Activated CD8-positive, alpha-beta T cell treated with anti-CD3 and anti-CD28 coated beads for 36 hours (primary cell): ENCODE measurements at places on chromosomes 5 and 9.

DNA sequence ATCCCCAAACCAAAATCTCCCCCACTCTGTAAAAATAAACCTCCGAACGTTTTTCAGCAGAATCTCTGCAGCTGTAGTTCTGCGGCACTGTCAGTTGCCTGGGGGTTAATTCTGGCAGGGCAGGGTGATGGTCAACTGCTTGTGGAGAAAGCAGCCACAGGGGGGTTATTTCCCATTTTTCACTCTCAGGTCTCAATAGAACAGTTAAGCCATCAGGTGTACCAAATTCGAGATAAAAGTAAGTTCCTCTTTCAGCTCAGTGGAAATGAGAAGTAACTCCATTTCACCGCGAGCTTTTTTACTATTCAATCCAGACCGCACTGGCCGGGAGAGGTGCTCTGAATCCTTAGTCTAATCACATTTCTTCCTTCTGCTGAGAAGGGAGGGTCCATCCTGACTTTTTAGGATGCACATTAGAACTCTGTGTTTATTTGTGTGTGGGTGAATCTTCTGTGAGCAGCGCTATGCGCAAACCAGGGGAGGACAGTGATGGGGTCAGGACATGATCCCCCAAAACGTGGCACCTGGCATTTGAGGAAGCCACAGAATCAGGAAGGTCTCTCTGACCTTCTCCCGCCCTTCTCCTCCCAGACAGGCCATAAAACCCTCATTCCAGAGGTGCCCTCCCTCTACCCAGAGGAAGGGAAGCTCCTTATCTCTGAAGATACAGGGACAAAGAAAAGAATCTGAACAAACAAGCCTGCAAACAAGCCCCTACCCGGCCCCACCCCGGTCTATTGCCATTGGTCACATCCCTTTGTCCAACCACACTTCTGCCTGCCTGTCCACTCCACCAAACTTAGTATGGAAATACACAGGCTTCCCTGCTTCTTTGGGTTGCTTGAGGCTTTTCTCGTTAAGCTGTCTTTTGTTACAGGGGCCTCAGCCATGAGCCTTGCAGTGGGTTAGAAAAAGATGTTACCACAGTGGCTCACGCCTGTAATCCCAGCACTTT, 229.0 kb downstream of the ROR2 start:
- DNase-seq, result no peak

DNA sequence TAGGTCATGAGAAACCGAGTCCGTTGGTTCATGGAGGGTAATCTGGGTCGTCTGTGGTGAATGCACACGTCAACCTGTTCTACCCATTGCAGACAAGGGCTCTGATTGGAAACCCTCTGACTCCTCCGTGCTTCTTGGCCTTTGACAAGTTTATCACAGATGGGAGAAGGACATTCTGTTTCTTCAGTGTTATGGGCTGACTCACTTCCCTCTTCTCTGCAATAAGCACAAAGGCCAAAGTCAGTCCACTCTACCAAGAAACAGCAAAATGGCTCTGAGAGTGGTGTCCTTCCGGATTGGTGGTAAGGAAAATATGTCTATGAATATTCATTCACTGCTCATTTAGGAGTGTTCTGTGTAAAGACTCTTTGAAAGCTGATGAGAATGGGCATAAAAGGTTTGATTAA, 89.3 kb downstream of the FEM1C start:
- no peak for DNase-seq

GRCh38 chr5:174397206-174397605, 327.2 kb upstream of the MSX2 start:
- no peak for DNase-seq

- DNase-seq, result no peak
These were observed 46.9 kb downstream of the CSNK1G3 start for GRCh38 chr5:123558762-123559433.

DNA sequence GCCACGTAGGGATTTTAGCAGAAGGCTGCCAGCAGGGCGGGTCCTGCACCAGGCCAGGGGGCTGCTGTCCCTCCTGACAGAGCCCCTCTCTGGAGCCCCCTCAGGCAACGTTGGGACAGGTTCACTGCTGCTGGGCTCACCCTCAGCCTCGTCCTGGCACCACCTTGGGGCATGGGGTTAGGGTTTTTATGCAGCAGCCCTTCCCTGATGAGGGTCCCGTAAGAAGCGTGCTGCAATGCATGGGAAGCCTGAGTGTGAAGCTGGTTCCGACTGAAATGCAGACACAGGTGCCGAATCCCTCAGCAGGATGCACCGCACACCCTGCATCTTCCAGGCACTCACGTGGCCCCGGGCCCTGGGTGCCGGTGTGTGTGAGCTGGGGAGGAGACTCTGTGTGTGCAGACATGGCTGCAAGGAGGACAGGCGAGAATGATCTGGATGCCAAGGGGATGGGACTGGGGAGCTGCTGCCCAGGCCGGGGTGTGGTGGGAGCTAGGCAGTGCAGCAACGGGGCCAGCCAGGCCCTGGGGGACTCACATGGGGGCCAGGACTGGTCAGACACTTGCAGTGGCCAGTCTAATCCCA, 27.1 kb downstream of the ZDHHC11B start:
- DNase-seq, result no peak

DNA sequence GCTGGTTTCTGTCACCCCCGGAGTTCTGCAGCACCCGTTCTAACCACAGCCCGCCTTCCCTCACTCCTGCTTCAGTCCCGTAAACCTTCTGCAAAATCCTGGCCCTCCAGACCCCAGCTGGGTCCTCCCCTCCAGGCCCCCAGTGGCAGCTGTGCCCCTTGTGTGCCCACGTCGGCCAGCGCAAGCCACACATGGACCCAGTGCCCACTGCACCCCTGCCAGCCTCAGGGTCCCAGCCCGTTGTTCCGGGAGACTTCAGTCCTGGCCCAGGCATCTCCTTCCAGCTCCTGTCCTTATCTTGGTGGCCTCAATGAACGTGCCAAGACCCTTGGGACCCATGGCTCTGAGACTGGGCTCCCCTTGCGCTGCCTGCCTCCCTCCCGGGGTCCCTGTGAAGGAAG, 43.2 kb downstream of the EXD3 start:
- no peak for DNase-seq

DNA sequence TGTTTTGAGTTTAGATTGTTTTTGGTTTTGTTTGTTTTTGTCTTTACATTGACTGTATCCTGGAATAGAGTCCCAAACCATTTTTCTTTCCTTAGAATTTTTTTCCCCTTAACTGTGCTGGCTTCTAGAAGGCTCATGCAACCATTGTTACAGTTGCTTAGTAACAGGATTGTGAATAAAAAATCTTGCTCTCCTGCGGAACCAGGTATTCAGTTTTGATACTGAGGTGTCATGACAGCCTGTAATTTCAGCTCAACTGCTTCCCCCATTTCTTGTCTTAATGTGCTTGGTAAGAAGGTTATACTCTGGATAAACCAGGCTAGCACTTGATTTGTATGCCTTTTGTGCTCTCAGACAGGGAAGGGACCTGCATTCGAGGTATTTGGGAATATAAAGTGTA, 42.1 kb downstream of the FOCAD start:
- no peak for DNase-seq

DNA sequence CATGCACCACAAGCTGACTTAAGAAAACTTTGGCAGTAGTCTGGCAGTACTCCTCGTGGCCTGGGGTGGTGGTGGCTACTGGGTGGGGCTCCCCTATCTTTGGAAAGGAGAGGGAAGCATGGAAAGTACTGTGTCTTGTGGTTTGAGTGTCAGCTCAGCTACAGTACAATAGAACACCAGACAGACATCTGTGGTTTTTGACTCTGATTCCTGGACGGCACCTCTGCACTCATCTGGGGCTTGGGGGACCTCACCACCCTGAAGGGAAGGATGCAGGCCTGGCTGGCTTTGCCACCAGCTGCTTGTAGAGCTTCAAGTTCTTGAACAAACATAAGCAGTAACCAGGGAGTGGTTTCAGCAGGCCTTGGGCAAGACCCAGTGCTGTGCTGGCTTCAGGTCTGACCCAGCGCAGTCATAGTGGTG, 40.6 kb downstream of the TNFSF8 start:
- DNase-seq, result peak; percentile 58

GRCh38 chr5:101271416-101271815, 368.3 kb upstream of the ST8SIA4 start:
- no peak for DNase-seq

GRCh38 chr5:163330723-163331668, 106.4 kb upstream of the CCNG1 start:
- DNase-seq, result no peak

GRCh38 chr9:121684381-121685145, 33.1 kb downstream of the DAB2IP start:
- DNase-seq, result peak; percentile 52

- DNase-seq, result no peak
These were observed 60.8 kb downstream of the FGF18 start for GRCh38 chr5:171480239-171480638.

DNA sequence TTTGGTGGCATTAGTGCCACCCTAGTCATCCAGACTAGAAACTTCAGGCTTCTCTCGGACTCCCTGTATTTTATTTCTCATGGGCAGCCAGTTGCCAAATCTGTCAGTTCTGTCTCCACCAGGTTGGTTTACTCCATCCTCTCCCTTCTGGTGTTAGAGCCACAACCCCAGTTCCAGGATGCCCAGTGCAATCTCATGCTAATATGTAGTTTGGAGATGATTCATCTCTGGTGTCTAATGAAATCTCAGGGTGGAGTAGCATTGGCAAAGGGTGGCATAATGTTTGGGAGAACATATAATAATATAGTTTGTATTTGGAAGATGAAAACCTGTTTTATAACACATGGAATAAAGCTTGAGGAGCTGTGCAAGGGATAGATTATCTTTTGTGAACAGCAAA, 30.2 kb downstream of the SLC46A2 start:
- DNase-seq, result no peak
